ENCODE measurements at places on chromosomes 11 and 22.

DNA sequence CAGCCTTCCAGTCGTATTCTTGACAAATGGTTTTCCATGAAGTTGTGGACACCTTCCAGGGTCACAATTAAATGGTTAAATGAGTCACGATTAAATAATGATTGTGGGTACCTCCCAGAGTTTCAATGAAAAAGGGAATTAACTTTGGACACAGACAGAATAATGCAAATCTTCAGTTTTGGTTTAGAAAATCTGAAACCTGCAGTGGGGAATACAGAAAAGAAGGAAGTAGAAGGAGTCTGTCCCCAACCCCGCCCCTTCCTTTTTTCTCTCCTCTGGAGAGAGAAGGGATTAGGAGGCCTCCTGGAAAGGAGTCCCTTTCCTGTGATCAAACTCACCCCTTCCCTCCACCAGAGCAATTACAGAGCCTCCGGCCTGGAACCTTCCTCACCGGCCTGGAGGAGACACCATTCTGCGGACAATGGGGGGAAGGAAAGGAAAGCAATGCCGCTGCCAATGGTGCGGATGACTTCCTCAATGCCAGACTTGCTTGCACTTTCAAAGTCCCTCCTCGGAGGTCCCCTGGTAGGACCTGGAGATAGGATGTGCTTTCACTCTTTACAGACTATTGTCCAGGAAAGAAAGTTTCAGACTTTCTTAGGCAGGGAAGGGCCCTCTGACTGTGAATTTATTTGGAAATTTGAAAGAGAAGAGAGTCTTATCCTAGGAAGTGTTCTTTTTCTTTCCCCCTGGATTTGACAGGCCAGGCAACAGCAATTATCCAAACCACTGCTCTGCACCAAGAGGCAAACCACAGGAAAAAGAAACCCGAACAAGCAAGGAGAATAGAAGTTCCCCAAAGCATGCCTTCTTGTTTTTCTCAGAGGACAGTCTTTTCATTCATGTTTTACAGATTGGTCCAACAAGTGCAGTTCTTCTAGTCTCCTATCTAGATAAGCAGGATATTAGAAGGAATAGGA lies 86.8 kb downstream of the PTPRJ start:
- no peak for DNase-seq

GRCh38 chr11:67118181-67118766 lies 789 bp upstream of the KDM2A start:
- peak; percentile 58 for DNase-seq

DNA sequence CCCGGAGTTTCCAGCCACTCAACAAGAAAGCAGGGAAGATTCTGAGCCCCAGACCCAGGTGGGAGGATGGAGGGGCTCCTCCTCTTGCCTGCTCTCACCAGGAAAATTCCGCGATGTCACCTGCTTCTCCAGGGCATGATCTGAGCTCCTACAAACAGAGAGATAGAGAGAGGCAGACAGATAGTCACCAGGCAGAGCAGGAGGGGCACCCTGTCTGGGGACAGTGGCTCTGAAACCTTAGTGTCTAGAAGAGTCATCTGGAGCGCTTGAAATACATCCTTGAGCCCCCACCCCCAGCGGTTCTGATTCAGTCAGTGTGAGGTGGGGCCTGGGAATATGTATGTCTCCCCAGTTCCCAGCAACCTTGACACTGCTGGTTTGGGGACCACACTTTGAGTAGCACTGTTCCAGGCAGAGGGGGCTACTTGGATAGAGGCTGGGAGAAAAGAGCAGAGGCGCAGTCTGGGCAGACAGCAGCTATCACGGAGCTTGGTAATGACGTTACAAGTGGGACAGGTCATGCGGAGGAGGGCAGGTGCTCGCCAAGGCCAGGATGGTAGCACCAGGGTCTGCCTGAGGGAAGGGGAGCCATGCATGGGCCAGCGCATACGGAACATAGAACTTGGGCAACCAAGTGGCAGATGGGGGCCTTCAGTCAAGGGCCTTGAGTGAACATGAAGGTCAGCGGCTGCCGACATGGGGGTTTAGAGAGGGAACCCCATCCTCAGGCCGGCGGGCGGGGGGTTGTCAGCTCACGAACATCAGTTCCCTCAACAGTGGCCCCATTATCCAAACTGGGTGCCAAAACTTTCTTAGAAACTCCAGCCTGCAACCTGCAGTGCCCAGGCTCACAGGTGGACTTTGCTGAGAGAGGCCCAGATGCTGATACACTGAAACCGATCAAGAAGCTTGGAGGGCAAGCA lies 60.9 kb upstream of the MYEOV start:
- no peak for DNase-seq

GRCh38 chr11:13663631-13664071 lies 4.8 kb upstream of the FAR1 start:
- no peak for DNase-seq

- DNase-seq, result no peak
These were observed 22.4 kb downstream of the C22orf23 start for GRCh38 chr22:37930952-37931440.

- no peak for DNase-seq
These were observed 53.4 kb upstream of the CRYBB3 start for GRCh38 chr22:25146307-25146706.

- DNase-seq, result no peak
These were observed 45.2 kb downstream of the MYEOV start for GRCh38 chr11:69339041-69339733.

- DNase-seq, result no peak
These were observed 36.6 kb downstream of the RCOR2 start for GRCh38 chr11:63880403-63880790.

DNA sequence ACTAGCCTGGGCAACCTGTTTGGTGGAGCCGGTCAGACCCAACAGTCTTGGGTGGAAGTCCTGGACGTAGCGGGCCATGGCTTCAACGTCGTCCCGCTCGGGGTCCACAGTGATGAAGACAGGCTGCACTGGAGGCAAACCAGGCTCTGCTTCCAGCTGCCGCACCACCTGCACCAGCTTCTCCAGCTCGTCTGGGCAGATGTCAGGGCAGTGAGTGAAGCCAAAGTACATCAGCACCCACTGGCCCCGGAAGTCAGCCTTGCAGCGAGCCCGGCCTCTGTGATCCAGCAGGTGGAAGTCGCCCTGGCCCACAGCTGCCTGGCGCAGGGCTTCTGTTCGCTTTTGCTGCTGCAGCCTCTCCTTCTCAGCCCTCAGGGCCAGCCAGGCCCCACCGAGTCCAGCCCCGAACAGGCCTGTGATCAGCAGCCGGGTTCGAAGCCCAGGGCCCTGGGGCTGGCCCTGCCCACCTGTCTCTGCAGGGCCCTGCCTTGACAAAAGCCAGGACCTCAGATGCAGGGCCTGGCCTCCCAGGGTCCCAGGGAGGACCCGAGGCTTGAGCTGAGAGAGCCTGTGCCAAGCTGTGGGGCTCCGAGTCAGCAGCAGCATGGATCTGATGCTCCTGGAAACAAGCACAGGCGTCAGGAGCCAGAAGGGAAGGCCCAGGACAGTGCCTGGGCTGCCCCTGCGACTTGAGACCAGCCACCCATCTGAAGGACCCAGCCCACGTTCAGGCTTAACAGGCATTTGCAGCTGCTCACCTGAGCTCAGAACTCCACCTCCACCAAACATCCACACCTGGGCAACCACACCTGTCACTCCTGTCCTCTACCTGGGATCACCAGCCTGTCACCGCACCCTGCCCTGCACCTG lies 1.4 kb downstream of the SCO2 start:
- DNase-seq, result no peak

GRCh38 chr11:96075532-96075959 lies 151.6 kb upstream of the MTMR2 start:
- peak; percentile 50 for DNase-seq

GRCh38 chr22:46612904-46613605 lies 7.1 kb upstream of the GRAMD4 start:
- peak; percentile 43 for DNase-seq

GRCh38 chr11:98409069-98409468 lies 611.7 kb upstream of the CNTN5 start:
- no peak for DNase-seq

DNA sequence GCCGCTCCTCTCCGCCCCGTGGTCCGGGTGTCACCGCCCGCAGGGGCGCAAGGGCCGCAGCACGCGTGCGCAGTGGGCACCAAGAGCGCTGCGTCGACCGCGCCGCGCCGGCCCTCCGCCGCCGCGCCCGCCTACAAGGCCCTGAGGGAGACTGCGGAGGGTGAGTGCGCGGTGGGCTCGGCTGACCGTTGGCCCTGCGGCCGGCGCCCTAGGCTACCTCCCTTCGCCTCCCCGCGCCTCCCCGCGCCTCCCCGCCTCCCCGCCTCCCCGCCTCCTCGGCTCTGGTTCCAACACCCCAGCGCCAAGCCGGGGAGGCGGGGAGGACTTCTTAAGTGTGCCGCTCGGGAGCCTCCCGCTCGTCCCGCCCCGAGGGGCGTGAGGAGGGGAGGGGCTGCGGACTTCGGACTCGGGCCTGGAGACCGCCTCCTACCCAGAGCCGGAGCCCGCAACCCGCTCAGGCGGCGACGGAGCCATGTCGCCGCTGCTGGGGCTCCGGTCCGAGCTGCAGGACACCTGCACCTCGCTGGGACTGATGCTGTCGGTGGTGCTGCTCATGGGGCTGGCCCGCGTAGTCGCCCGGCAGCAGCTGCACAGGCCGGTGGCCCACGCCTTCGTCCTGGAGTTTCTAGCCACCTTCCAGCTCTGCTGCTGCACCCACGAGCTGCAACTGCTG lies at the start of gene AQP11:
TSS of gene AQP11 (plus strand) at position 433 of the 673 bp plus-strand sequence. CDS start at position 473, 40 bp downstream.
- DNase-seq, result peak; percentile 38

DNA sequence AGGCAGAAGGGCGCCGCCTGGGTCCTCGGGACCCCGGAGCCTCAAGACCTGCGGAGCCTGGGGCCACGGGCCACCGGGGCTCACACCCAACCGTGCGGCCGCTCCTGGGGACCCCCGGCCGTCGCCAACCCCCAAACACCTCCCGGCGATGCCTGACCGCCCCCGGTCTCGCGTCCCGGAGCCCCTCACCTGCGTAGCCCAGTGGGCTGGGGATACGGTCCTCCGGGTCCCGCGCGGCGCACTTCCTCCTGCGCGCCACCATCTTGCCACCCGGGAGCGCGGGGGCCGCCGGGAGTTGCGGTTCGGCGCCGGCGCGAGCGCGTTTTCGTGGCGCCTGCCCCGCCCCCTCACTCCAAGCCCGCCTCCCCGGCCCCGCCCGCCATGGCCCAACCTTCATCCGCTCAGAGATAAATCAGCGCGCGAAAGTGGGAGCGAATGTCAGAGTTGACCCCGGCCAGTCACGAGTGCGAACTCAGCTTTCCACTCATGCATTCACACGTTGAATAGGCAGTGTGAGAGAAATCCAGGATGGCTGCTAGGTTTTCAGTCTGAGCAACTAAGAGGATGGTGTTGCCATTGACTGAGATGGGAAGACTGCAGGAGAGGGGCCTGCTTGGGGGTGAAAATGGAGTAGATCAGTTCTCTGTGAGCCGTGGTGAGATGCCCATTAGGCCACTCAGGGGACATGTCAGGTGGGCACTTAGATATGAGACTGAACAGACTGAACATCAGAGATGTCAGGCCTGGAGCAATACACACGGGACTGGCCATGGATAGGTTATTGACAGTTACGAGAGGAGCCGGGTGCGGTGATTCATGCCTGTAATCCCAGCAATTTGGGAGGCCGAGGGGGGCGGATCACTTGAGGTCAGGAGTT lies at the start of gene RRP7A:
TSS of gene RRP7A (minus strand) at position 272 of the 877 bp plus-strand sequence. CDS start at position 262, 10 bp downstream.
- peak; percentile 90 for DNase-seq

- no peak for DNase-seq
These were observed 22.0 kb downstream of the POU2F3 start for GRCh38 chr11:120261931-120262330.

- no peak for DNase-seq
These were observed 25.5 kb downstream of the DDI1 start for GRCh38 chr11:104061853-104062521.

DNA sequence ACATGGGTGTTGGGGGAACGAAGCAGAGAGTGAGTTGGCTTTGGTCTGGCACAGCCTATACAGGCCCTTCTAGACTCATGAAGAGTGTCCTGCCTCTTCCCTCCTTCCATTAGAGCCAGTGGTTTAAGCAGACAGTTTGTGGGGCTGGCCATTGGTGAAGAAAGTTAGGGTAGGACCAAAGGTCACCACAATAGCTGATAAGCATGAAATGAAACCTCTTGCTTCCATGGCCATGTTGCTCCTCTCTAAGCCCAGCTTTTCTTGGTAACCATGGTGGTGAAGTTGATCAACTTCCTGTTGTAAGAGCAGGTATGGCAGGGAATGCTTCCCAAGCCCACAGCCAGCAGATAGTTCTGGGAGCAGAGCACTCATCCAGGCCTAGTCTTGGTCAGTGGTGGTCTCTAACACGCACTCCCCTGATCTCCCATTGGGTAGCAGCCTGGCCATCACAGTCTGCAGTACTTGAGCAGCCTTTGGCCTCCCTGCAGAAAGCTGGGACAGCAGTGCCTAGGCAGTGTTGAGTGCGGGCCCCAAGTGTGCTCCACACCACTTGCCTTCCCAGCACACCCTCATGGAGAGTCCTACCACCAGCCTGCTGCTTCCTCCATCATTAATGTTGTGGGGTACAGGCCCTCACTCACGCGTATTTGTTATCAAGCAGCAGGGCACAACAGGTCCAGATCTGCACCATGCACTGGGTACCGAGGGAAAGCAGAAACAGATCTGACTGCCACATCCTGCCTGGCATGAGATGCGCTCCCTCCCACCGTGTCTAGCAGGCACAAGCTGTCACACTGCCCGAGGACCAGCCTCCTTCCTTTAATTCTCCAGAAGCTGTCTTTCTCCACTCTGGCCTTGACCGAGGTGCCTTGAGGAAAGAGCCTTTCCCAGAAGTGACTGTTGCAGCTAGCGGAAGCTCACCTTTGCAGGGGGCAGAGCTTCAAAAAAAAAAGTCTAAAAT lies 65.8 kb upstream of the SUSD2 start:
- no peak for DNase-seq

- no peak for DNase-seq
These were observed 6.8 kb downstream of the NHERF4 start for GRCh38 chr11:119192111-119192510.

DNA sequence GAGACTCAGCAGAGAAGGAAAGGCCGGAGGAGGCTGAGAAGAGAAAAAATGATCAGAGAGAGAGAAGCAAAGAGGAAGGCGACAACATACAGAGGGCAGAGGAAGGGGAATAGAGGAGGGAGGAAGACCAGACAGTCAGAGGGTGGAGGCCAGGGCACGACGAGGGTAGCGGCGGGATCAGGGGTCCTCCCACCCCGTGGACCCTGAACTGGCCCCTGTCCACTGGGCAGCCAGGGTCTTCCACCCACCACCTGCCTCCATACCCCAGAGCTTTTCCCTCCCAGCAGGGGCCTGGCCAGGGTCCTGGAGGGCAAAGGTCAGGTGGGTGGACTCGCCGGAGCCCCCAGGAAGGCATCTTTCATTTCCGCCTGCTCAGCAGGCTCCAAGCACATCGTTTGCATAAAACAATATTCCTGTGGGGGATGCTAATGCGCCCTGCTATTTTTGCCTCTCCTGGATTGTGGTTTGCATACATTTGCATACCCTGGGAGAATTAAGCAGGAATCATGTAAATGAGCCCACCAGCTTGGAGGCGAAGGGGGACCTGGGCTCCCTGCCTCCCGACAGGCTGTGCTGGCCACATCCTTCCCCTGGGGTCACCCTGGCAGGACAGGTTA lies 394.1 kb downstream of the MN1 start:
- no peak for DNase-seq

- no peak for DNase-seq
These were observed 57.5 kb downstream of the TIMP3 start for GRCh38 chr22:32858957-32859356.

- no peak for DNase-seq
These were observed 933 bp downstream of the OLFML1 start for GRCh38 chr11:7486098-7486780.

GRCh38 chr11:111835665-111836064 lies 35.7 kb downstream of the ALG9 start:
- no peak for DNase-seq
